ENCODE measurements at places on chromosomes 16 and 17.

DNA sequence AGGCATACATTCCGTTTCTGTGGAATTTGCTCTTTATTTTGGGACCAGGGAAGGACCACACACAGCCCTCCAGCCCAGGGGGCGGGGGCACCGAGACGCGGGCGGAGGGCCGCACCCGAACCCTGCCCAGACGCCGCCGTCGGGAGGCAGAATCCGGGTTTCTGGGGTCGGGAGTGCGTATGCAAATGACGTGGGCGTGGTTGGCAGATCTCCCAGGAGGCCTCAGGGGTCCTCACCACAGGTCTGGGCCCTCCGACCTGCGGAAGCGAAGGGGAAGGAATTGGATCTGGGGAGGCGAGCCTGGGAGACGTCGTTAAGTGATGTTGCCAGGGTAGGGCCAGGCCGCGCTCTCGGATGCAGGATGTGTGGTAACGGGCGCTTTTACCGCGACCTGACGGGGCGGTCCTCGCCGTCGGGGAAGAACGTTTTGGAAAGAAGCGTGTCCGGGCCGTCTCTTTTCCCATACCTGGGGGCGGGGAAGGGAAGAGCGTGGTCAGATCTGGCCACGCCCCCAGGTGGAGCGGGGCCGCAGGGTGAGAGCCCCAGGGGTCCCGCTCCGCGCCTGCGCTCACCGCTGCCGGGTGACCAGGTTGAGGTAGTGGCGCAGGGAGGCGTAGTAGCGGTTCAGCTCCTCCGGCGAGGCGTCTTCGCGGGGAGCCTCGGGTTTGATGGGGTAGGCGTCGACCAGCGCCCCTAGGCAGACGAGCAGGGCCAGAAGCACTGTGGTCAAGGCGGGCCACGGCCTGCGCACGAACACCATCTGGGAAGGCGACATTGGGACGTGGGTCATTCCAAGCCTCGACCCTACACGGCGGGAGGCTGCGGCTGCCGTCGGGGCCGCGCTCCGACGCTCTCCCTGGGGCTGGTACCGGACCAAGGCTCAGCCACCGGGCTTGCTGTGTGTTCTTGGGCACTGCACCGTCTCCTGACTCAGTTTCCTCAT is 745 bp downstream of the PYY start:
- no peak for DNase-seq

DNA sequence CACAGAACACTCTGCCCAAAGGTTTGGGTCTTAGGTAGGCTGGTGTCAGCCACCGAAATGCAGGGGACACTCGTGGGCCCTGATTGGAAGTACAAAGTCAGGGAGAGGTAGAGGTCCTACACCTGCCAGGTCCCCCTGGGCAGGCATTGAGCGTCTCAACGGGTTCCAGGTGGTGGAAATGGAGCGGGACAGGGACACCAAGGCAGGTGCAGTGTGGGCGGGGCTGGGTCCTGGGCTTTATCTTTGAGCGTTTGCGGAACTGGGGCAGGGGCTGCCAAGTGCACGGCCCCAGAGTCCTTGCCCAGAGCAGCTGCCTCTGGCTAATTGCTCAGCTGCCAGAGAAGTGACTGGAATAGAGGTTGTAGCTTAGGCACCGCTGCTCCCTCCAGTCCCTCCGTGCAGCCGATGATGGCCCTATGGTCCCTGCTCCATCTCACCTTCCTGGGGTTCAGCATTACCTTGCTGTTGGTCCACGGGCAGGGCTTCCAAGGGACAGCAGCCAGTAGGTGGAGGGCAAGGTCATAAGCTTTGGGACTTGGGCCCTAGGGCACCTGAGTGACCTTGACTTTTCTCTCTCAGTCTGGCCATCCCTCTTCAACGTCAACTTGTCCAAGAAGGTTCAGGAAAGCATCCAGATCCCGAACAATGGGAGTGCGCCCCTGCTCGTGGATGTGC is at the start of gene ZACN:
ZACN (plus strand) TSS at position 323 of the 675 bp plus-strand sequence; CDS start at position 406, 83 bp downstream.
- no peak for DNase-seq

DNA sequence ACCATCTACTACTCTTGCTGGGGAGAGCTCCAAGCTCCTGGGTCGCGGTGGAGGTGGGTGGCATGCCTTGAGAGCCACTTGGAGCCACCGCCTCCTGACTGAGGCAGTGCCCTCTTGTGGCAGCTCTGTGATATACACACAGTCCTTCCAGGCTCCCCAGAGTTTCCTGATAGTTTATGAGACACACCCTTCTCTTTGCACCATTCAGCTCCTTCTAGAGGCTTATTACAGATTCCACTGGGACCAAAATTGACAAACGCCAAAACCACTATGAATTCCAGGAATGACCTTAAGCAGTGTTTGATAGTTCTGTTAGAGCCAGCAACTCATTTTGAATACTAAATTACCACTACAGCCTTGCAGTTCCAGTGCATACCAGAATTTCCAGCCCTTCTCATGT is 170.1 kb upstream of the CDH13 start:
- peak; percentile 21 for DNase-seq

DNA sequence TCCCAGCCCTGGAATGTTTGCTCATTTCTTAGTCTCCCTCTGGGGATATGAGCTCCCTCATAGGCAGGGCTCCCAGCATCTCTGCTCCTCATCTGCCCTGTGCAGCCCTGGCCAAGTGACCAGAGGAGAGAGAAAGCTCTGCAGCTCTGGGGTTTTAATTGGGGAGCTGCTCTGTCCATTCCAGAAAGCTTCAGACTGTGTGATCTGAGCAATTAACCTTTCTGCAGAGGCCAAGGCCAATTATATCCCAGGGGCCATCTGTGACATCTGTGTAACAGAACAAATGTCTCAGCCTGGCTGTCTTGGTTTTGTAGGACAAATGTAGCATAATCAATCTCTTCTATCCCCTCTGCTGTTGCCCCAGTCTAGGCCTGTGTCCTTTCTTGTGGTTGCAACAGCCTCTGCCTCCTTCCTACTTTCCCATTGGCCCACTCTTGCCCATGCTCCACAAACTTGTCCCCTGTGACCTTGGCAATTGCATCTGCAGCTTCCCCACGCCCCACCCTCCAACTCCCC is 156.0 kb downstream of the GSG1L start:
- DNase-seq, result no peak

- no peak for DNase-seq
Measured at GRCh38 chr17:72692676-72693075, 399.8 kb downstream of the SLC39A11 start.

DNA sequence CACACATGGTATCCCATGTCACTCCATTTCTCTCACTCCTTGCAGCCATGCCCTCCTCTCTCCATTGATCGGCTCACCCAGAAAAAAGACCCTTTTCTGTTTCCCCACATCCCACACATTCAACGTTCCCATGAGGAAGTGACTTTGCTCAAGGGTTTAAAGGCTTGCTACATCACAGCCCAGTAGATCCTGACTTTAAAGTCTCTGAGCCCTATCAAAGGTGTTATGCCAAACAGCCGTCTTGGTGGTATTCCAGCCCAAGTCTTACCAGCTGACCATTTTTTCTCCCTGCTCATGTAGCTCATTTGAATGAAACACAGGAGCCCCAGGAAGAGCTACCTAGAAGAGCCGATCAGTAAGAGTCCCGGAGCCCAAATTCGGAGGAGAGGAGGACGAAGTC is 7.4 kb upstream of the TXNDC11 start:
- DNase-seq, result no peak

GRCh38 chr17:69447726-69448125 is 33.2 kb downstream of the MAP2K6 start:
- DNase-seq, result no peak

DNA sequence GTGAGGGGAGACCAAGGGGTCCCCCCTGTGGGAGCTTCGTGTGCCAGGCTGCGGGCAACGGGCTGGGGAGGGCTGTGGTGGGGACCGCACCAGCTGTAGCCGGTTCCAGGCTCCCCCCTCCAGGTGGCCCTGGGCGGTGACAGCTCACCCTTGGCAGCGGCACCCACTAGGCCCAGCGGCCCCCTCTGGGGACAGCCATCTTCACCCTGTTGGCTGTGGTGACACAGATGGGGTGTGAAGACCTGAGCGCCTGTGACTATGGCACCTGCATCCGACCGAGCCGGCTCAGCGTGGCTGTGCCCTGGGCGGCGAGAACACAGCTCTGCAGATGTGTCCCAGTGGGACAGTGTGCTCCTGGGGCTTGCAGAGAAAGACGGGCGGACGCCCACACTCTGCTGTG is 1.1 kb upstream of the C1QTNF8 start:
- no peak for DNase-seq

DNA sequence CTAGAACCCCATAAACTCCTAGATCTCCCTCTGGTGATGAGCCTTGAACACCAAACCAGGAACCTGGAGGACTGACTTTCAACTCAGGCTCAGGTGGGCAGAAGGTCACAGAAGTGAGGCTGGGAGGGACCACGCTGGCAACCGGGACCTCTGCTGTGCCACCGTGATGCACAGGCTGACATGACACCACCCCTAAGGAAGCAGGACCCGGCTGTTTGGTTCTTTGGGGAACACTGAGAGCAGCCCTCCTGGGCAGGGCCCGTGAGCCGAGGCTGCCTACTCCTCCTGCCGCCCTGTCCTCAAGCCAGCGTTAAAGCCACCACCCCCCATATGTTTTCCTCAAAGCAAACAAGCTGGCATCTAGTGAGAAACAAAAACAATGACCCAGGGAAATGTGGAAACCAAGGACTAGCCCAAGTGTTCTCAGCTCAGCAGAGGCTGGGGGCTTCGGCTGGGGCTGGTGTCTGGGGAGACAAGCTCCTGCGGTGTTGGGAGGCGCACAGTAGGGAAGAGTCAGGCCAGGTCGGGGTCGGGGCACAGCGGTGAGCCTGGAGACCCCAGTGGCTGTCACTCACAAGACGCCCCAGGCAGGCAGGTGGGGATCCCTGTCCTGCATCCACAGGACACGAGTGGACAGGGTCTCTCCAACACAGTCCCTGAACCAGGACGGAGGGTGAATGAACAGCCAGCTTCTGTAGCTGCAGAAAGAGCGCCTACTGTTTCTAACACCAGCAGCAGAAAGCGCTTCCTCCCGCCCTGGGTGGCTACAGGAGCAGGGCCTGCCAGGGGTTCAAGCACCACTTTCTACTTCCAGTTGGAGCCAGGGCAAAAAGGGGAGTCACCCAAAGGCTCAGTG is 1.7 kb downstream of the SMIM5 start:
- no peak for DNase-seq

DNA sequence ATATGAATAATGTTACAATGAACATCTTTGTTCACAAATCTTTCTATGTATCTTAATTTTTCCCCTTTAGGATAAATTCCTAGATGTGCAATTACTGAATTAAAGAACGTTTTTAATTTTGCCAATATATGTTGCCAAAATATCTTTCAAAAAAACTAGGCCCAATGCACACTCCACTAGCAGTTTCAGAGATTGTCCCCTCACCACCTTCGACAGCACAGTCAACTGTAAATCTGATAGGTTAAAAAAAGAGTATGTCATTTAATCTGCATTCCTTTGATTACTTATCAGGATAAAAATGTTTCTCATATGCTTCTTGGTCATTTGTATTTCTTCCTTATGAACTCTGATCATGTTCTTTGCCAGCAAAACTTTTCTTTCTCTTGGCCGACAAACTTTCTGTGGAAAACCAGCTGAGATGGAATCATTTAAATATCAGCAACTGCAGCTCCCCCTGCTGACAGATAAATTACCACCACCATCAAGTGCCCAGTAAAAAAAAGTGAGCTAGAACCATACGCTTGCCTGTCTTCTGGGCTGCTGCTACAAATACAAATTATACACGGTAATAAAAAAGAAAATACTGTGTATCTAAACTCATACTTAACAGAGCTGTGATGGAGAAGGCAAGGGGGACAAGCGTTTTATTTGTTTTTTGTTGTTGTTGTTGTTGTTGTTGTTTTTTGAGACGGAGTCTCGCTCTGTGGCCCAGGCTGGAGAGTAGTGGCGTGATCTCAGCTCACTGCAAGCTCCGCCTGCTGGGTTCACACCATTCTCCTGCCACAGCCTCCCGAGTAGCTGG is 19.6 kb upstream of the KANSL1 start:
- DNase-seq, result peak; percentile 15

DNA sequence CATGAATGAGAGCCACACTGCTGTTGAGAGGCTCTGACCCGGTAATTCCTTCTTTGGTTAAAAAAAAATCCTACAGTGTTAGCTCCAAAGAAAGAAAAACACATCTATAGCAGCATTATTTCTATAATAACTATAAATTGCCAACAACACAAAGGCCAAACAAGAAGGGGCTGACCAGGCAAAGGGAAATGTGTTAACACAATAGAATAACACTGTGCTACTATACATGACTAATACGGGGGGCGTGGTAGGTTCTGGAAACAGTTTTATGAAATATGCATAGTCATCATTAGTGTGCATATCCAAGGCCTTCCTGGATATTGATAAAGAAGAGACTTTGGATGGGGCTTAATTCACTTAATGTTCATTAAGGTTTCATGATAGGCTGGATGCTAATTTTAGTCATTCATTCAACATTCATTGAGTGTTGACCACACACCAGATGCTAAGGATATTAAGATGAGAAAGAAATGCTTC is 50.0 kb upstream of the CCL1 start:
- no peak for DNase-seq

GRCh38 chr16:48365025-48365600 is 20.1 kb downstream of the SIAH1 start:
- DNase-seq, result no peak

GRCh38 chr17:58415371-58416055 is 1.8 kb downstream of the RNF43 start:
- DNase-seq, result no peak

DNA sequence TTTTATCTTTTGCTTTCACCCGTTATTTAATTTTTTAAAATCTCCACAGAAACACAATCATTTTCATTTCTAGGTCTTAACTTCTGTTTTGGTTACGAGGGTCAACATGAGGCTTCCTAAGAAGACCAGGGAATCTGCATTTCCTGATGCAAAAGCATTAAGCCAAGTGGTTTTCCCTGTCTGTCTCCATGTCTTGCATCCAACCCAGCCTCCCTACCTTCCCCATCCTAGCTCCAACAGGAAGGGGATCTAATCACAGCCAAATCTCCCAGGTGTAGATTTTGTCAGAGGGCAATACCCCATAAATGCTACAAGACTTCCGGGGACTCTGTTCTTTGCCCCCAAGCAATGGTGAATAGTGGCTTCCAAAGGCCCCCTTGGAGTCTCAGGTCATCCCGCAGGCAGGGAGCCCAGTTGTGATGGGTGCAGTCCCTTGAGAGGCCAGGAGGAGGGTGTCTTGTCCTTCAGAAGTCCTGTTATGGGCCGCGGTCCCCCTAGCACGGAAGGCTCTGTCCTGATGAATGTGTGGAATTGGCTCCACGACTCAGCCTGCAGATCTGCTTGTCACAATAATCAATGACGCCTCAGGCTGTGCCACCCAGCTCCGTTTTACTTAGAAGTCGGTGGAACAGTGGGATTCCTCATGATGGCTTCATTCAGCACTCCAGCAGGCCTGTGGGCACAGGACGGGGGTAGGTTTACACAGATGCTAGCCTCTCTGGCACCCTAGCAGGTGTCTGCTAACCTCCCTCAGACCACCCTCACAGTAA is 141.1 kb downstream of the RGS9 start:
- DNase-seq, result peak; percentile 4

- DNase-seq, result peak; percentile 96
Measured at GRCh38 chr17:28576758-28577465, at the start of gene ALDOC. Gene ALDOC (minus strand): TSS chr17:28576895. CDS start chr17:28575532, 1,363 bp downstream.

- DNase-seq, result no peak
Measured at GRCh38 chr17:66460558-66460957, 158.1 kb downstream of the PRKCA start.

- DNase-seq, result no peak
Measured at GRCh38 chr16:13378151-13378550, 476.8 kb downstream of the SHISA9 start.
